ENCODE measurements at places on chromosomes 5 and 9.

GRCh38 chr9:128276574-128277270, 646 bp downstream of the SWI5 start:
- peak; percentile 30 for DNase-seq

DNA sequence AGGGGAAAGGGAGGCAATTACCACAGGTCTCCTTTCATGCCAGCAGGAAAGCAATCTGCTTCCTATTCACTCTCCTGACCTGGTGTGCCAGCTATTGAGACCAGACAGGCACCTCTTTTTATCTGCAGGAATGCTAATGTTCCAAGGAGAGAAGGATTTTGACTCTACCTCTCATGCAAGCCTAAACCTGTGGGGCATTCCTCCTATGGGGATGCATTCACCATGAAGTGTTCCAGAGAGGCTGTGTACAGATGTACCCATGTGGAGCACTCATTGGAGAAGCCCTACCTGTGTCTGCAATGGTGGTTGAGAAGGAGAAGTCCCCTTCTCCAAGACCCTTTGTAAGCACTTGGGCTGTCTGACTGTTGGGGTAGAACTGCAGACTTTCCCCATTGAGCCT, 45.4 kb upstream of the EDIL3 start:
- DNase-seq, result no peak

GRCh38 chr5:52999344-52999949, 10.3 kb downstream of the ITGA2 start:
- no peak for DNase-seq

DNA sequence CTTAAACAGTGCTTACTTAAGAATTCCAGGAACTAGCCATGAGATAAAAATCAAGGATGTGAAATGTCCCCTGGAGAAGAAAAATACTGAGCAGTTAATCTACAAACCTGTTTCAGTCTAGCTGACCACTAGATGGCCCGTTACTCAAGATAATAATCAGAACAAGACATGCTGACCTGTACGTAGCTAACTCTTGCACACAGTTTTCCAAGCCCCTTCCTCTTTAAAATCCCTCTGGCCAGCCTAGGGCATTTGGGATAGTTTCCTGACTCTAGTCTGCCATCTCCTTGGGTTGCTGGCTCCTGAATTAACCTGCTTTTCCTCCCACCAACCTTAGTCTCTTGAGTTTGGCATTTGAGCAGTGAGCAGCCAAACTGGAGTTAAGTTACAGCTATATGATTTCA, 59.2 kb upstream of the TRAF1 start:
- peak; percentile 39 for DNase-seq

DNA sequence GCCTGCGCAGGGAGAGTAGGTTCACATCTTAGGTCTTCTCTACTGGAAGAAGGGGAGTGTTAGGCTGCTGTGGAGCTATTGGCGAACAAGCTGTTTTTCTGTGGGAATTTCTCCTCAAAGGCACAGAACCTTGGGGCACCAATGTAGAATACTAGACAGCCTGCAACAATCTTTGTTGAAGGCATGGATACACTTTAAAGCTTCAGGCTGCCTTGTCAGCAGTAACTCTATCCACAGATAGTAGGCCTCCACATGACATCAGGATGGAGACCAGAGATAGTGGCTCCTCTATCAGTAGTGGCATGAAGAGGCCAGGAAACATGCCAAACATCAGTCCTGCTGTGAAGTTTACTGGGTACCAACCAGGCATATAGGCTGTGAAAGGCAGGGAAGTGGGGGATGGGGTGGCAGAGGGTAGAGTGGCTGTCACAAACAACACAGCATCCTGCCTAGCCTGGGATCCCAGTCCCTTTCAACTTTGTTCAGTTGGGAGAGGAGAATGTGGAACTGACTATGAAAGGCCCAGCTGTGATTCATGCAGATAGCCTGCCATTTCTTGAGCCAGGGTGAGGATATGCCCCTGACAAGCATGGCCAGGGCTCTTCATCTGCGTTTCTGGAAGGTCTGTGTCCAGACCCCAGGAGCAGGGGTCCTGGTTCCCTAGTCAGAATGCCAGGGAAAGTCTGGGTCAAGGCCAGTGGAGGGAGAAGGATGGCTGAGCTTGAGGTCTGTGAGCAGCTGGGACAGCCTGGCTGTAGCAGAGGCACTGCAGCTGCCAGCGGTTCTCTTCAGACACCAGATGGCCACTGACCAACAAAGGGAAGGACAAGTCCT, 1.0 kb upstream of the HK3 start:
- no peak for DNase-seq

DNA sequence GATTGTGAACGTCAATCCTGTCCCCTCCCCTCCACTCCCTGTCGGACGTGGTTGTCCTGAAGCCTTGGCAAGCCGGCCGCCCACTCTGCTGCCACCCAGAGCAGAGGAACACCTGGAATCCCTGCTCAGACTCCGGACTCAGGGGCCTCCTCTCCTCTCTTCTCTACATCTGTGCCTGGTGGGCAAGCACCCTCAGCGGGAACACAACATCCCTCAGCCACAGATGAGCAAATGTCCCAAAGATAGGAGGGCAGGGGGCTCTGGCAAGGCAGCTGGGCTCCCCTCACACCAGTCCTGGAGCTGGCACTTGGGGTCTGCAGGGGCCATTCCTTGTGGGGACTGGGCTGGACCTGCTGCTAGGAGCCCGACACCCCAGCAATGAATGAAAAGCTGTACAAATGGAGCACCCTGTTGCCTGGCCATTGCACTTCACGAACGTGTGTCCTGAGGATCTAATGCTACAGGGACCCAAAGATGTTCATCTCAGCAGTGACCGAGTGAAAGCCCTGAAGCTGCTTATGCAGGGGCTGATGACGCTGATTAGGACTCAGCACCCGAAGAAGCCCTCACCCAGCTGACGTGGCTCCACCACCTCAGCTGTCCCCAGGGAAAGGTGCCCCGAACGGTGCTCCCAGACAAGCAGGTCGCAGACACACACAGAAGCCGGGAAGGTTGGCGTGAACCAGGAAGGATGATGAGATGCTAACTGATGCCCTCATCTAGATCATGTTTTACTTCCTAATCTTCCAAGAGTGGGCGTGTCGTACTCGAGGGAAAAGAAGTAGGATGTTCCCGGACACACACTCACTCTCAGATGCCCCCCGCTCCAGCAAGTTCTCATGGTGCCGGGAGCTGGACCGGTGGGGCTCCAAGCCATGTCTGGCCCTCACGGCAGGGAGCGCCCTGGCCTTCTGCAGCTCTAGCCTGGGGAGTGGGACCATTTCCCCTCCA, 177.0 kb upstream of the PPP1R26 start:
- DNase-seq, result no peak

DNA sequence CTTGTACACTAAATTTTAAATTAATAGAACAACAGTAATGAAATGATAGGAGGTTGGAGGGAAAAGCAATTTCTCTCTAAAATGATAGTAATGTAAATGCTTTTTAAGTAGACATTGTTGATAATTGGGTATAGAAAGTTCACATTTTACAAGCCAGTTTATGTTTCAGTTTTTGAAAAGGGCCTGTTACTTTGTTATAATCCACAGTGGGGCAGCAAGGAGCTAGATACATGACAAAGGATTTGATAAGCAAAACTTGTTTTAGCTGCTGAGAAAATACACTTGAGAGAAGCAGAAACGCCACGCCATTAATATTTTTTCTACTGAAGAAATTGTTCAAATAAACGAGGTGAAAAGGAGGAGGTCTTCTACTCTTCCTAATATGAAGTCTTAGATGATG, 30.2 kb downstream of the SREK1 start:
- DNase-seq, result no peak

DNA sequence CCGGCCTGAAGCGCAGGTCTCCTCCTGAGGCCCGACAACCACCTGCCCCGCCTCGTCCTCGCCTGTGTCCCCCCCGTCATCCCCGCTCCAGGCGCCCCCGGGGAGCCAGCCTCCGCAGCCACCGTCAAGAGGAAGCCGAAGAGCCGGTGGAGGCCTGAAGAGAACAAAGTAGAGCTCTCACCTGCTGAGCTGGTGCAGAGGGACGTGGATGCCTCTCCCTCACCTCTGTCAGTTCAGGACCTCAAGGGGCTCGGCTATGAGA, 169.9 kb downstream of the HINT1 start:
- no peak for DNase-seq

- DNase-seq, result no peak
These were observed 4.8 kb downstream of the GM2A start for GRCh38 chr5:151257731-151258181.

DNA sequence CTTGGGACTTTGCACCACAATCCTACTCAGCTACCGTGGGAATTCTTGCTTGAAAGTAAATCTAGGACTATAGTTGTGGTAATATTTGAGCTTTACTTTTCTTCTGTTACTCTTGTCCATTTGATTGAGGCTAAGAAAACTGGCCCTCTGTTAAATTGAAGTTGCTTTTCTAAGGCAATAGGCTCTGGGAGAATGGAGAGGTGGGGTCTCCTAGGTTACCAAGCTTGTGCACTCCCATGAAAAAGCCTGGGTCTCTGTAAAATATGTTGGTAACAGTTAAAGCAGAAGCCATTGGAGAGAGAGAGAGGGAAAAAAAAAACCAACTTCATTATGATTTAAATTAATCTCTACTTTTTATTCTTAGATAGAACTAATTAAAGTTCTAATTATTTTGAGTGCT, 68.6 kb downstream of the RAI14 start:
- no peak for DNase-seq

DNA sequence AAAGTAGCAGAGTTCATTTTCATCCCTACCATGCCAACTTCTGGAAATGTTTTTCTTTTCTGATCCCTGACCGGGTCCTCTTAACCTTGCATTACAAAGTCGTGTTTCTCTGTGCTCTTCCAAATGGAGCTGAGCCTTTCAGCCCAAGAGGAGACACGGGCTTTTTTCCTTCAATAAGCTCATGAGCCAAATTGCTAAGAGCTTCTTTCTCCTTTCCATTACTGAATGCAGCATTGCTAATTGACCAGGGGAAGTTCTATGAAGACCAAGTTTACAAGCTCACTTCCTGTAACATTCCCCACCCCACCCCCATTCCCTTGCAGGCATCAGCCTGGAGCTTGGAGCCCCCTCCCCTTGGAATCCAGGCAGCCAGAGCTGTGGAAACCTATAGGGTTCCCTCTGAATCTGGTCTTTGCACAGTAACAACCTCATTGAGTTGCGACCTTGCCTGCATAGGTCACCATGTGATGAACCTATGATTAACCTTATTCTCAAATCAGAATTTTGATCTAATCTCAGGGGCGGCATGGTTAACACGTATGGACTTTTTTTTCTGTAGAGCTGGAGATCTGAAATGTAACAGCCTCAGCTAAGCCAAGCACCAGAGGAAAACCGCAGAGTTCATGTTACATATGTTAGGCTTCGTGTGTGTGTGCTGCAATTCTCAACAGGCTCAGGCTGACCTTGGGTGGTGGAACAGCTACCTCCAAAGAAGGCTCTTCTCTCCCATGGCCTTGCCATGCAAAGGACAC, 395.7 kb upstream of the ZNF462 start:
- DNase-seq, result no peak

GRCh38 chr5:16669776-16670175, 53.0 kb upstream of the RETREG1 start:
- DNase-seq, result no peak

DNA sequence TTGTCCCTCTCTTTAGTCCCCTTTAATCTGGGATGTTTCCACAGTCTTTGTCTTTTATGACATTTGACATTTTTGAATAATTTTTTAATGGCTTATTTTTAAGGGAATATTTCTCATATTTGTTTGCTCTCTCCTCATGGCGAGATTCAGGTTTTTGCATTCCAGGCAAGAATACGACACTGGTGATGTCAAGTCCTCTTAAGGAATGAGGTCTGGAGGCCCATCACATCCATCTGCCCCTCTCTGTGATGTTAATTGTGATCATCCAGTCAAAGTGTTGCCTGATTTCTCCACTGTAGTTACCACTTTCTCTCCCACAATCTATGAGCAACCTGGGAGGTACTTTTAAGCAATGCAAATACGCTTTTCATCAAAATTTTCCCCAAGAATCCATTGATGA, 193.2 kb downstream of the MAST4 start:
- DNase-seq, result no peak

DNA sequence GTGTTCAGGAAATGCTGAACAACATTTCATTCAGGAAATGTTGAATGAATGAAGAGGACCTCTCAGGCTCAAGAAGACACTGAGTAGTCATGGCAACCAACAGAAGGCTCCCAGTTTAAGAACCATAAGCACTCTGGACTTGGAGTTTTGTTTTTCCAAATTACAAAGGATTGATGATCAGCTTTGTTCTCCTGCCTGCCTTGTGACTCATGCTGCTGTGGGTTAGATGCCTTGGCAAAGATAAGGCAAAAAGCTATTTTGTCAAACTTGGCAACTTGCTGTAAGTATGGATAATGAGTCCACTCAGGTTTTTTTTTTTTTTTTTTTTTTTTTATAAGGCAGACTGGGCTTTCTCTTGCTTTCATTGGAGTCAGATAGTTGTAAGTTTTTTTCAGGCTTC, 365.0 kb downstream of the TMEM232 start:
- no peak for DNase-seq

- no peak for DNase-seq
These were observed 1509.7 kb downstream of the MAT2B start for GRCh38 chr5:165015126-165015525.

- DNase-seq, result no peak
These were observed 87.0 kb downstream of the IARS1 start for GRCh38 chr9:92206488-92206887.

- no peak for DNase-seq
These were observed 81.8 kb downstream of the BOD1 start for GRCh38 chr5:173534664-173535063.

GRCh38 chr5:123448017-123448617, 24.9 kb upstream of the CEP120 start:
- DNase-seq, result no peak

GRCh38 chr5:52989025-52989780, at the start of gene ITGA2:
Gene ITGA2 (plus strand): TSS chr5:52989352. CDS start chr5:52989469, 117 bp downstream.
- peak; percentile 56 for DNase-seq

- no peak for DNase-seq
These were observed 236.4 kb downstream of the FANCC start for GRCh38 chr9:95080961-95081647.

DNA sequence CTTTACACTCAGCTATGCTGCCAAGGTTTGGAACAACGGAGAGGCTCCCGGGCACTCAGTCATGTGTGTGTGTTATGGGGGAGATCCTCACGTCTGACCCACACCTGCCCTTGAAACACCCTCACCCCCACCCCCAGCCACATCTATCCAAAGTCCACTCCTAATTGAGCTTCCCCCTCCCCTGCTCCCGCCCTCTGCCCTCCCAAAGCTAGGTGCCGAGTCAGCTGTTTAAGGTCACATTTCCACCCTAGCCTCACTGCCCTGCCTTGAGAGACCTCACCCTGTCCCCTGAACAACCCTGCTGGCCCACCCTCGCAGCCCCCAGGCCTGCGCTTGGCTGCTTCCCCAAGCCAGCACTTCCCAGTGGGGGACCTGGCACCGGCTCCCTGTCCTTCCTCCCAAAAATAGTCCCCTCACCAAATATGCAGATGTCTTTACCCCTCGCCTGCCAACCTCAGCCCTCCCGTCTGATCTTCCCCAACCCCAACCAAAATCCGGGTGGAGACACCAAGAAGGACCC, 36.0 kb downstream of the GLDC start:
- no peak for DNase-seq

Data from HTR-8/SVneo (cell line).